AML-193 (cell line): ENCODE measurements at places on chromosomes 11 and 22.

GRCh38 chr22:43118953-43119458 lies 8.5 kb downstream of the BIK start:
- no peak for DNase-seq

DNA sequence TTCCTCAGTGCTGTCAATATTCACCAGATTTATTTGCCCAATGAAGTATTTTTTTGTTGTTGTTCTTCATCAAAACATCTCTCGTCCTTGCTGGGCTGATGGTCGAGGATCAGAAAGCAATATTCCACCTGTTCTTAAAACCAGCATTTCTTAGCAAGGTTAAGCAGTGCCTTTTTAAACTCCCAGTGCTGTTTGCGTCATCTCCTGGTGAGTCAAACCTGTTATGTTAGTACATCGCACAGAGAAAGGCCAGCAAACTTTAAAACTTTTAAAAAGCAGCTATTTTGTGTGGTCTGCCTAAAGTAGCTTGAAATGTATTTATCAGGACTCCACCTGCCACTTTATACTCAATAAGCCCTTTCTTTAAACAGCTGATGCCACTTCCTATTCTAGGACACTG lies 802.0 kb downstream of the KCNA4 start:
- no peak for DNase-seq

- peak; percentile 98 for DNase-seq
Observed at GRCh38 chr11:118792570-118793124, 1.7 kb upstream of the DDX6 start.

DNA sequence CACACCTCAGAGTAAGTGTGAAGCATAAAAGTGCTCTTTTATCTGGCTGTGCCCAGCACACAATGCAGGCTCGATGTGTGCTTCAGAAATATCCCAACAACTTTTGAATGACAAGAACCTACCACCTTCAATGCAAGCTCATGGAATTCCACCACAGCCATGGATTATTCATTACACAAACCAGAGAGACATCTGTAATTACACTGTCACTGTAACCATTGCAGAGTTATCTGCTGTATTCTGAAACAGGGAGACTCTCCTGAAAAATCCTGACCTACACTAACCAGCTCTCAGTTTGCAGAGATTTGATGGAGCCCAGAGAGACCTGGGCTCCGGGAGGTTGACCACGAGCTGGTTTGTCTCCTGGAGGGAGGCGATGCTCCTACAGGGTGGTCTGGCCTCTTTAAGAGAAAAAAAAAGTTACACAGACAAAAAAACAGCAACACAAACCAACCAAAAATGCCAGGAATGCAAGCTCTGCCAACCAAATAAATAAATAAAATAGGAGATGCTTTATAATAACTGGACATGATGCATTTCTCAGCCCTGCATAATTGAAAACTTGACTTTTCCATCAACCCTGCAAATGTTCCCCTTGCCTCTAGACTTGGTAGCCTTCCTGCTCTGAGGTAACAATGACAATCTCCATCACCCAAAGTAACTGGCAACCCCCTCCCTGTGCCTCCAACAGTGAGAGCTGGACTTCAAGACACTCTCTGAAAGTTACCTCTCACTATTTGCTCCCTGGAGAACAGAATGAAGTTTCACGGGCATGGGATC lies 69.7 kb downstream of the ETS1 start:
- DNase-seq, result no peak

- DNase-seq, result no peak
Observed at GRCh38 chr11:103880968-103881367, 155.5 kb upstream of the DDI1 start.

- DNase-seq, result no peak
Observed at GRCh38 chr22:17803609-17804270, 29.5 kb upstream of the BID start.

GRCh38 chr11:12050470-12051286 lies 42.3 kb upstream of the DKK3 start:
- no peak for DNase-seq

GRCh38 chr11:119107538-119108145 lies 498 bp downstream of the C2CD2L start:
- no peak for DNase-seq

DNA sequence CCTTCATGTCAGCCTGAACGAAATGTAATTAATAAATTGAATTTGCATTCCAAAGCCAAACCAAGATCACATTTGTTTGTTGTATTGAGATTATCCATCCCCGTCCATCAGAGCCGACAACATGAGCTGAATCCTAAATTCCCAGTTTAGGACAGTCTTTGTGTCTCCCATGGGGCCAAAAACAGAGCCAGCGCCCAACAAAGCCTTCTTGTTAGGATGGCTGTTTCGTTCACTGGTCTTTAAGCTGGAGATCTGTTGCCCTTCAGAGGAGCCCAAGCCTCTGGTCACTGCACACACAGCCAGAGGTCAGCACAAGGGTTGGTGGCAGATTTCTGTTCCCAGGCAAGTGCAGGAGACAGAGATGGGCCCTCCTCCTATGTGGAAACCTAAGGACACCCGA lies 25.8 kb downstream of the DSCAML1 start:
- no peak for DNase-seq
